ENCODE measurements at places on chromosomes 3 and 15. TPM values are rescaled to one million over a fixed set of nuclear protein-coding genes. Genes with fewer than 3 reads are reported as not detected.

Gene CPEB1
- total RNA-seq: not detected

DNA sequence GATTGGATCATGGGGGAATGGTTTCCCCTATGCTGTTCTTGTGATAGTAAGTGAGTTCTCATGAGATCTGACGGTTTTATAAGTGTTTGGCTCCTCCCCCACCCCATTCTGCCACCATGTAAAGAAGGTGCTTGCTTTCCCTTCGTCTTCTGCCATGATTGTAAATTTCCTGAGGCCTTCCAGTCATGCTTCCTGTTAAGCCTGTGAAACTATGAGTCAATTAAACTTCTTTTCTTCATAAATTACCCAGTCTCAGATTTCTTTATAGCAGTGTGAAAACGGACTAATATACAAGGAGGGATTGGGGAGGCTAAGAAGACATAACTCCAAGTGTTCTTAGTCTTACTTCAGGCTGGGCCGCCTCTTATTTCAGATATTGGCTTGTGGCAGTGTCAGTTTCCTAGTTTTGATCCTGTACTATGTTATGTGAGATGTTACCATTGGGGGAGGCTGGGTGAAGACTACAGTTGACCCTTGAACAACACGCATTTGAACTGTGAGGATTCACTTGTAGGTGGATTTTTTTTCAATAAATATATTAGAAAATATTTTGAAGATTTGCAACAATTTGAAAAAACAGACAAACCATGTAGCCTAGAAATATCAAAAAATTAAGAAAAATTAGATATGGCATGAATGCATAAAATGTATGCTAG lies 44.9 kb downstream of the NMD3 start:
- H3K36me3 ChIP-seq: peaks cover 27% of the 10 kb centered on the region
- no peak overlapping the region for H3K27ac ChIP-seq
- H3K4me1 ChIP-seq: peaks cover 4% of the 10 kb centered on the region
- H3K4me3 ChIP-seq: no peak overlapping the region
- DNase-seq: no peak

DNA sequence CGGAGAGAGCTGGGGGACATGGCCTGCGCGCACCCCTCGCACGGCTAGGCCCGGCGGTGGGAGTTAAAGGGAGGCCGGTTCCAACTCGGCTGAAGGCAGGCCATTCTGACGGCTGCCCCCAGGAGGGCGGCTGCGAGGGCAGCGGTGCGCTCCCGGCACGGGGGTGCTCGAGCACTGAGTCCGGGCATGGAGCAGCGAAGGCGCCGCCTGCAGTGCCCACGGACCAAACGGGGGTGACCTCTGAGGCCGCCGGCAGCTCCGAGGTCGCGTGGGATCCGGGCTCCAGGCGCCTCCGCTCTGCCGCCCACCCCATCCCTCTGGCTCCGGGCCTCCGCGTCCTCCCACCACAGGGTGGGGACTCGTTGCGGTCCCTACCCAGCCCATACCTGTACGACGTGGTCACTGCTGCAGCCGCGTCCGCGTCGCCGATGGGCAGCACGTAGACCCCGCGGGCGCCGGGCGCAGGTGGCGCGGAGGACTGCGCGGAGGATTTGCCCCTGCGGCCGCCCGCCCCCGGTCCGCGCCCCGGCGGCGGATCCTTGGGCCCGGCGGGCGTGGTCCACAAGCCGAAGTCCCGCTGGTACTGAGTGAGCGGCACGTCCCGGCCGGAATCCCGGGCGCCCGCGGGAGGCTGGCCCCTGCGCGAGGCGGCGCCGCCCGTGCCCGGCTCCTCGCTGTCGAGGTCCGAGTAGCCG lies 469 bp downstream of the MAP6D1 start:
- H3K27me3 ChIP-seq: peaks cover 14% of the 10 kb centered on the region
- peaks cover 17% of the 10 kb centered on the region for H3K36me3 ChIP-seq
- peaks cover 12% of the 10 kb centered on the region for H3K4me1 ChIP-seq
- peak overlapping the region; percentile 81 for H3K4me3 ChIP-seq
- H3K27ac ChIP-seq: no peak overlapping the region

Gene ACTRT3
- 1.1 TPM for total RNA-seq

DNA sequence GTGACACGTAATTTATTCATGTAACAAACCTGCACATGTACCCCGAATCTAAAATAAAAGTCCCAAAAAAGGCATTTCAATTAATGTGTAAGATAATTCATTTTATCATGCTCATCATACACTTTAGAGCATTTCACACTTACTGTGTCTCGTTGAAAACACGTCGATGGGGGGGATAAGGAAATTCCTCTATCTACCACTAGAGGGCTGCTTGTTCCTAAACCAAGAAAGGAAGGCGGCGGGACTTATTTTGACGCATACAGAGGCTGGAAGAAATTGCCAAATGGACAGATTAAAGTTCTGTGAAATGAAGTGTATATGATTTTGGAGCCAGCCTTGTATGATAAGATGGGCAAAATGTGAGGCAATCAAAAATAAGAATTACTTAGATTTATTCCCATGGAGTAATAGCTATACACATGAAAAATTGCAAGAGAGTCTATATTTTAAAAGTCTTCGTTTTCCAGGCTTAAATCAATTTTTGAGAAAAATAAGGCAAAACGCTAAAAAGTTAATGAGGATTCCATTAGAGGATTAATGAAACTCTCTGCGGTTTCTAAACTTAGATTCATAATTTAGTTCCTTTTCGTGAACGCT lies 346.8 kb downstream of the CNTN3 start:
- H3K4me1 ChIP-seq: no peaks in the 10 kb centered on the region
- H3K36me3 ChIP-seq: no peaks in the 10 kb centered on the region
- H3K27me3 ChIP-seq: no peaks in the 10 kb centered on the region
- peak; percentile 66 for DNase-seq
- no peak overlapping the region for H3K27ac ChIP-seq

- DNase-seq: no peak
- no peak overlapping the region for H3K4me3 ChIP-seq
- no peaks in the 10 kb centered on the region for H3K36me3 ChIP-seq
- no peaks in the 10 kb centered on the region for H3K27me3 ChIP-seq
- no peaks in the 10 kb centered on the region for H3K4me1 ChIP-seq
These were observed 115.7 kb downstream of the PDZRN3 start for GRCh38 chr3:73509066-73509465.

GRCh38 chr3:182357928-182358327 lies 435.4 kb upstream of the ATP11B start:
- no peaks in the 10 kb centered on the region for H3K27me3 ChIP-seq
- H3K4me1 ChIP-seq: no peaks in the 10 kb centered on the region
- H3K36me3 ChIP-seq: no peaks in the 10 kb centered on the region
- DNase-seq: no peak
- no peak overlapping the region for H3K27ac ChIP-seq

Gene MESP2
- total RNA-seq: not detected

GRCh38 chr3:3307491-3307890 lies 128.0 kb upstream of the CRBN start:
- H3K4me3 ChIP-seq: no peak overlapping the region
- no peaks in the 10 kb centered on the region for H3K36me3 ChIP-seq
- H3K27ac ChIP-seq: no peak overlapping the region
- DNase-seq: no peak
- no peaks in the 10 kb centered on the region for H3K4me1 ChIP-seq
- no peaks in the 10 kb centered on the region for H3K27me3 ChIP-seq

GRCh38 chr3:72309661-72310418 lies 524.9 kb upstream of the PROK2 start:
- H3K36me3 ChIP-seq: no peaks in the 10 kb centered on the region
- H3K27me3 ChIP-seq: no peaks in the 10 kb centered on the region
- peak overlapping the region; percentile 72 for H3K4me3 ChIP-seq
- H3K4me1 ChIP-seq: peaks cover 17% of the 10 kb centered on the region
- DNase-seq: no peak

Gene WDR93
- total RNA-seq: not detected

GRCh38 chr15:67307889-67308597 lies 53.5 kb downstream of the IQCH start:
- H3K27me3 ChIP-seq: peaks cover 19% of the 10 kb centered on the region
- no peaks in the 10 kb centered on the region for H3K36me3 ChIP-seq
- DNase-seq: no peak
- no peak overlapping the region for H3K4me3 ChIP-seq
- H3K4me1 ChIP-seq: peaks cover 4% of the 10 kb centered on the region
- H3K27ac ChIP-seq: no peak overlapping the region

Gene CADPS
- total RNA-seq: not detected

- peaks cover 12% of the 10 kb centered on the region for H3K27me3 ChIP-seq
- no peak overlapping the region for H3K27ac ChIP-seq
- H3K4me1 ChIP-seq: peaks cover 5% of the 10 kb centered on the region
- H3K36me3 ChIP-seq: no peaks in the 10 kb centered on the region
These were observed 228.7 kb downstream of the VPS13C start for GRCh38 chr15:61831505-61831921.

Gene BOC
- total RNA-seq: 1.9 TPM

- H3K36me3 ChIP-seq: no peaks in the 10 kb centered on the region
- no peak overlapping the region for H3K4me3 ChIP-seq
- no peaks in the 10 kb centered on the region for H3K4me1 ChIP-seq
- peaks cover 7% of the 10 kb centered on the region for H3K27me3 ChIP-seq
These were observed 114.3 kb downstream of the DIPK2A start for GRCh38 chr3:144085964-144086363.

DNA sequence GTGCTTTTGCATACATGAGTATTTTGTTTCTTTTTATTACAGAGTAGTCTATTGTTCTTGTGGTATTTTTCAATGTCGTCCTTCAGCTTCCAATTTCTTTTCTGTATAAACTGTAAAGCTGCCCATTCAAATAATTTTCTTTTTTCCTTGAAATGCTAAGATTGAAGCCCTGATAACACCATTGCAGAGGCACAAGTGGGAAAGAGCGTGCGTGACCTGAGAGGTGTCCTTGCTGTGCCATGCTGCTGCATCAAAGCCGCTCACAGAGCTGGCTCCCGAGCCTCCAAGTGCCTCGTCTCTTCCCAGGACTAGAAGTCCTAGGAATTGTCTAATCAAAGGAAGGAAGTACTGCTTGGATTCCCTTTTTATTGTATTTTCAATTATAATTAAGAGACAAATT lies 101.9 kb upstream of the PFN2 start:
- H3K36me3 ChIP-seq: no peaks in the 10 kb centered on the region
- H3K27ac ChIP-seq: no peak overlapping the region
- no peak overlapping the region for H3K4me3 ChIP-seq

- H3K4me3 ChIP-seq: no peak overlapping the region
- H3K36me3 ChIP-seq: peaks cover 12% of the 10 kb centered on the region
- no peak for DNase-seq
- no peaks in the 10 kb centered on the region for H3K27me3 ChIP-seq
- H3K4me1 ChIP-seq: peaks cover 10% of the 10 kb centered on the region
These were observed 38.5 kb downstream of the B3GNT5 start for GRCh38 chr3:183291497-183292031.

DNA sequence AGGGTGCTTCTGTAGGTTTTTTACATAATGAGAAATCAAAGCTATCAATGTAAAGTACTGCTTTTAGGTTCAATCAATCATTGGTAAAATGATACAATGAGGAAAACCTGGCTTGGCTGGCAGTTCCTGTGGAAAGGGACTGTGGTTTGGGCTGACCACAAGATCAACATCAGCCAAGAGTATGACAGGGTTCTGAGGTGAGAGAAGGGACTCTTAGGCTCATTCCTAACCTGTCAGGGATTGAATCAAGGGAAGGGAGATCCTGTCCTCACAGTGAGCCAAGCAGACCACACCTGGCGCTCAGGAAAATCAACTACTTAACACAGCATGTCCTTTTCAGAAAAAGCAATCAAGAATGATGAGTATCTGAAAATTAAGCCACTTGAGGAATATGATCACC lies 111.1 kb downstream of the MAGI1 start:
- no peaks in the 10 kb centered on the region for H3K36me3 ChIP-seq
- H3K4me1 ChIP-seq: no peaks in the 10 kb centered on the region
- H3K27ac ChIP-seq: no peak overlapping the region
- no peaks in the 10 kb centered on the region for H3K27me3 ChIP-seq
- H3K4me3 ChIP-seq: no peak overlapping the region

Gene TRMT10C
- 58.3 TPM for total RNA-seq

GRCh38 chr3:151871639-151872468 lies 1.6 kb upstream of the SUCNR1 start:
- peaks cover 12% of the 10 kb centered on the region for H3K4me1 ChIP-seq
- no peaks in the 10 kb centered on the region for H3K36me3 ChIP-seq
- H3K4me3 ChIP-seq: no peak overlapping the region
- peaks cover 11% of the 10 kb centered on the region for H3K27me3 ChIP-seq

- no peaks in the 10 kb centered on the region for H3K27me3 ChIP-seq
- H3K36me3 ChIP-seq: peaks cover 7% of the 10 kb centered on the region
- H3K4me3 ChIP-seq: peak overlapping the region; percentile 91
- H3K27ac ChIP-seq: peak overlapping the region; percentile 87
These were observed 781 bp upstream of the DAG1 start for GRCh38 chr3:49469037-49469935.

Gene RHCG
- not detected for total RNA-seq

GRCh38 chr3:29072611-29073010 lies 208.3 kb upstream of the RBMS3 start:
- DNase-seq: no peak
- no peaks in the 10 kb centered on the region for H3K27me3 ChIP-seq
- no peak overlapping the region for H3K4me3 ChIP-seq
- H3K27ac ChIP-seq: no peak overlapping the region

GRCh38 chr3:128395500-128396162 lies 71.1 kb downstream of the DNAJB8 start:
- DNase-seq: no peak
- no peaks in the 10 kb centered on the region for H3K27me3 ChIP-seq
- no peak overlapping the region for H3K27ac ChIP-seq
- no peaks in the 10 kb centered on the region for H3K36me3 ChIP-seq
- no peaks in the 10 kb centered on the region for H3K4me1 ChIP-seq
- no peak overlapping the region for H3K4me3 ChIP-seq

DNA sequence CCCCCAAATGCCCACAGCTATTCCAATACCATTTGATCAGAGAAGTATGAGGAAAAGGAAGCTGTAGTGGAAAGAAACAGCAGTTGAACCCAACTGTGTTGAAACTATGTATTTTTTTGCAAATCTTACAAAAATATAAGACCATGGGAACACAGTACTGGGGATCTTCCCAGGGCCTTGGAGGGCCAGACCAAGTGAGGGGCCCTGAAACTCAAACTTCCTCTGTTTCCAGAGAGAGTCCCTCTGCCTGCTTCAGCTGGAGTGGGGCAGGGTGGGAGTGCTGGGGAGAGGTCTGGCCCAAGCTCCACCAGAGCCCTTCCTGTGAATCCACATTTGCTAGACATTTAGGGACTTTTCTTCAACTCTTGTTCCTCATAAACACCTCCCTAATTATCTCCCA lies 263.9 kb downstream of the CHST2 start:
- H3K36me3 ChIP-seq: peaks cover 2% of the 10 kb centered on the region
- H3K4me3 ChIP-seq: no peak overlapping the region
- no peak overlapping the region for H3K27ac ChIP-seq
- H3K27me3 ChIP-seq: no peaks in the 10 kb centered on the region

DNA sequence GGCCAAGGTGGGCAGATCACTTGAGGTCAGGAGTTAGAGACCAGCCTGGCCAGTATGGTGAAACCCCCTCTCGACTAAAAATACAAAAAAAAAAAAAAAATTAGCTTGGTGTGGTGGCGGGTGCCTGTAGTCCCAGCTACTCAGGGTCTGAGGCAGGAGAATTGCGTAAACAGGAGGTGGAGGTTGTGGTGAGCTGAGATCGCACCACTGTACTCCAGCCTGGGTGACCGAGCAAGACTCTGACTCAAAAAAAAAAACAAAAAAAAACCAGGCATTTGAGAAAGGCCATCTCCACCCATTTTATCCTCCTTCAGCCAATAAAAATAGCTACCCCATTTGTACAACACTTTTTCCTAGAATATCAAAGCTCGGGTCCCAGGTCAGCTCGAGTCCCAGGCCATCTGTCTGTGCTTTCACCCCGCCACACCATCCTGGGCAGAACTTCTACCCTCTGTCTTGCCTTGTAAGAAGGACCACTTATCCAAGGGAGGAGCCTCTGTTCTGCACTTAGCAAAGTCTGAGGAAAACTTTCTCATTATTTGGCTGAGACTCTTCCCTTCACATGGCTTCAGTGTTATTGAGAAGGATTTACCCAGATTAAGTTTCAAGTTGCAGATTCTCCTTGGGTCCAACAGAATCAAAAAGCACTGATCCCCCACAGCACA lies 99.1 kb downstream of the MESD start:
- peaks cover 2% of the 10 kb centered on the region for H3K4me1 ChIP-seq
- peaks cover 2% of the 10 kb centered on the region for H3K36me3 ChIP-seq
- no peak for DNase-seq
- H3K4me3 ChIP-seq: no peak overlapping the region
- no peak overlapping the region for H3K27ac ChIP-seq

Gene XCR1
- 0.05 TPM for total RNA-seq
